ENCODE measurements at places on chromosomes 1 and 21.

GRCh38 chr1:92583821-92584760 is 97.4 kb upstream of the GFI1 start:
- DNase-seq = peak; percentile 4

DNA sequence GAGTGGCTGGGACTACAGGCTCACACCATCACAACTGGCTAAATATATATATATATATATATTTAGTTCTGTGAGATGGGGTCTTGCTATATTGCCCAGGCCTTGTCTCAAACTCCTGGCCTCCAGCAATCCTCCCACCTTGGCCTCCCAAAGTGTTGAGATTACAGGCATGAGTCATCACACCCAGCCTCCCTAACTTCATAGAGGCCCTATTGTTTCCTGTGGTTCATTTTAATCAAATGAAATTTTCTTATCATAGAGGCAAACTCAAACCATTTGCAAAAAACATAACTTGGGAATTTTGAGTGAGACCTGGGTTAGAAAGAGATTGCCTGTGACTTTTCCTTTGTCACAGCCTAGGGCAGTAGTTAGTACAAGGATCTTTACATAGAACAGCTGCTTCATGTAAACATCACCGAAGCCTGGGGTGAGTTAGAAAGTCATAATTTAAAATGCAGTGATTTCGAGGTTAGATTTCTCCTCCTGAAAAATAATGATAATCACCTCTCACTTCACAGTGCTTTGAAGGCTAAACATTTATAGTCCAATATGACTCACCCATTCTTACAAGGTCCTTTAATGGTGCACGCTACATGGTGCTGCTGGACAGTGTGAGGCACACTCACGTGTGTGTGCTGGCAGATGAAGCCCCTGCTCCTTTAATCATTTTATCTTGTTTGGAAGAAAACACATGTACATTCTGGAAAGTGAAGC is 188.9 kb downstream of the RHOU start:
- no peak for DNase-seq

GRCh38 chr1:217193151-217193550 is 437.7 kb downstream of the GPATCH2 start:
- no peak for DNase-seq

DNA sequence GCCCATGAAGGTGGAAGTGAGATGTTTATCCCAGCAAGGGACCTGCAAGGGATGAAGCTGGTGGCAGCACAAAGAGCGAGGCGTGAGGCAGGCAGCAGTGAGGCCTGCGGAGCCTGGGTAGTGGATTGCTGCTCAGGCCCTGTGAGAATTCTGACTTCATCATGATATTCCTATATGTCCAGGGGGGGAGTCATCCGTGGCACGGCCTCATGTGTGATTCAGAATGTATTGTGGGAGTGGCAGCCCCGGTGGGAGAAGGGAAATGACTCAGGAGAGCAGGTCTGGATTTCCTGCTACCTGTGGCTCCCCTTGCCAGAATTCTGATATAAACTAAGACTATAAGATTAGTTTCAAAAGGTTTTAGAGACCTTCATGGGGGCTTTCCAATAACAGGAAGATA is 240.9 kb downstream of the CAMTA1 start:
- no peak for DNase-seq

DNA sequence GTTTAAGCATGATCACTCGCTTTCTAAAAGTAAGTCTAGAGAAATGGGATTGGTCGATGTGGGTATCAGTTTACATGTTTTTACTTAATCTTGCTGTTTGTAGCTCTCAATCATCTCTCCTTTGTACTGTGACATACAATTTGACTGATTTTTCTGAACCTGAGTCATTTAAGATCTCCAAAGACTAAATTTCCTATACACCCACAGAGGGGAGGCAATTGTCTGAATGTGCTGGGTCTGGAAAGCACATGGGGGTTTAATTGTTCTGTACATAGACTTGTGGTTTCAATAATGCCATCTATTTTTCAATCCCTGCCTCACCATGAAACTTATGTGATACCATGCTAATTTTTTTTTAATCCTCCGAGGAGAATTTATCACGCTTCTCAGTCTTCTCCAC is 65.8 kb downstream of the USP25 start:
- no peak for DNase-seq

DNA sequence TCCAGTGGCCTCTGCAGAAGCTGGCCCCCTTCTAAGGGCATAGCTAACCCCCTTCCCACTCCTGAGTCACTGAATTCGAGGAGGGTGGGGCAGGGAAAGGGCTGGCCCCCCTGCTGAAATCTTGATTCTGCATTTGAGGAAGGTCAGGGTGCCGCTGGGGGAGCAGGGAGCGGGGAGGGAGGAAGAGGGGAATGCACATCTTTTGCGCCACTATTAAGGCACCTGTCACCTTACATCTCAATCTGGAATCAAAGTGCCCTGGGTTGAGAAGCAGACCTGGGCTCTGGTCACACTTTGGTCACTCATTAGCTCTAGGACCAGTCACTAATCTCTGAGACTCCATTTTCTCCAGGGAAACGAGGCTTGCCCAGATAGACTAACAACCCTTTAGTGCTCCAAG is 62.0 kb downstream of the TOR1AIP2 start:
- no peak for DNase-seq

- no peak for DNase-seq
These were observed 76.9 kb upstream of the CCDC190 start for GRCh38 chr1:162937716-162938395.

DNA sequence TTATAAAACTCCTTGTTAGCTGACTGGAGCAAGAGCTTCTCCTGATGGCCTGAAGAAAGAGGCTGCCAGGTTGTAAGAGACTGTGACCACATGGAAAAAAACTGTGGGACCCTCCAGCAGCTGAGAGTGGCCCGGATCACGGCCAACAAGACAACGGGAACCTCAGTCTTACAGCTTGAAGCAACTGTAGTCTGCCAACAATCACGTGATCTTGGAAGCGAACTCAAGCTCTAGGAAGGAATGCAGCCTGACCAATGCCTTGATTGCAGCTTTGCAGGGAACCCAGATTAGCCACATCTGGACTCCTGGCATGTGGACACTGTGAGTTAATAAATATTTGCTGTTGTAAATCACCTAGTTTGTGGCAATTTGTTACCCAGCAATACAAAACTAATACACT is 442.6 kb upstream of the PRMT6 start:
- DNase-seq = no peak

DNA sequence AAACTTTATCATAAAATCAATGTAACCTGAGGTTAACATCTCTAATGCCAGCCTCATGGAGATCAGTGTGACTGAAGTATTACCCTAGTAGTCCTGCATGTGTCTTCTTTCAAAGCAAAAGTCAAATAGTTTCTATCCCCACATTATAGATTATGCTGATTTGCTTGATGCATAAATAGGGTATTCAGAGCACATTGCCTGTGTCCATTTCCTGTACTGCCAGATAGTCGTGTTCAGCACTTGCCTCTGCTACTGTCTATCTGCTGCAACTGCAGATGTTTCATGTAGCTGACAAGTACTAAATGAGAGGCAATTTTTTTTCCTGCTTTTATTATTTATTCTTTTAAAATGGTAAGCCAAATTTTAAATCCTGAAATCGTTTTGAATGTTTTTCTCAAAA is 348.7 kb downstream of the CHRM3 start:
- DNase-seq = no peak

DNA sequence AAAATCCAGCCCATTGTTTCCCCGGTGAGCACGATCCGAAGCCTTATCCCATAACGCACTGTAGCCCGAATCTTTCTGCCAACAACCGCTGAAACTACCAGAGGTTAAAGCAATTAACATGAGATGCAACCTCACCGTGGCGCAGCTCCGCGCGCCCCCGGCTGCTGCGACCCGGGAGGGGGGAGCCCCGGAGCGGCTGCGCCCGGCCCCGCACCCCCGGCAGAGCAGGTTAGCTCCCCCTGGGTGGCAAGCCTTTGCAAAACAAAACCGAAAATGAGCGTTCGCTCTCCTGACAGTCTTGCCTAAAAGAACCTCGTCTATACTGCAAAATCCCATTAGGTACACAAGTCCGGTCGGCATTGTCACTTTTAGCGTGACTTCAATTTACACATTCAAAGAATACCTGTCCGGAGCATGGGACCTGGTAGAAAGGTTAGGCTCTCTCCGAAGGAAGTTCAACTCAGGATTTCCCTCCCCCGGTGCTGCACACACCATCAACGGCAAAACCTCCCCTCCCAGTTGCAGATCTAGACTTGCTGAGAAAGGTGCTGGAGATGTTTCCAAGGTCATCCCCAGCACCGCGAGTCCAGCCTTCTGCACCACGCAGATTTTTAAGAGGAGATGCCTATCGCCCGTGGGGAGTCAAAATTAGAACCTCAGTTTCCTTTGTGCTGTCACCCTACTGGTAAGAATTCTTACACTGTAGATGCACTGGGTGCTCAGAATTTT is 107.5 kb downstream of the ZNF281 start:
- no peak for DNase-seq

GRCh38 chr1:99621340-99621901 is 24.5 kb upstream of the PALMD start:
- peak; percentile 41 for DNase-seq
